ENCODE measurements at places on chromosomes 1 and 21.

GRCh38 chr1:147834181-147834580 is 68.4 kb upstream of the GJA8 start:
- DNase-seq = no peak

- no peak for DNase-seq
These were observed 22.6 kb downstream of the TTC4 start for GRCh38 chr1:54738244-54738643.

- DNase-seq = peak; percentile 22
These were observed 12.1 kb downstream of the CENPF start for GRCh38 chr1:214615109-214615508.

GRCh38 chr1:56202186-56202585 is 377.2 kb downstream of the PLPP3 start:
- DNase-seq = no peak

GRCh38 chr1:67143966-67144365 is 9.2 kb upstream of the C1orf141 start:
- DNase-seq = no peak

- no peak for DNase-seq
These were observed 72.2 kb downstream of the CACHD1 start for GRCh38 chr1:64542118-64542517.

- no peak for DNase-seq
These were observed 2.5 kb upstream of the TRAPPC3 start for GRCh38 chr1:36151845-36152203.

DNA sequence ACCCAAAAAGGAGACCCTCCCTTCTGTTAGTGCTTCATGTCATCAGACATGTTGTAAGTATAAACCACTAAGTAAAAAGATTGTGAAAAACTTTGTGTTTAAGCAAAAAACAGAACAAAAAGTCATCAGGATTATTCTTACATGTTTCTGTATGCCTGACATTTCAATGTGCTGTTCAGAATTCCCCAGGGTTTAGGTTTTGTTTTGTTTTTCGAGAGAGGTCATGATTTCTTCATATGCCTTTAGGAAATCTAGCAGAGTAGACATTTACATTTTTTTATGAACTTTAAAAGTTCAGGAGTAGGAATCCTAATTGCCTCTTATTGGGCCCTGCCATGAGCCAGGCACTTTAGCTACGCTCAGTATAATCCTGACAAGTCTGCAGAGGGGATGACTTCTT is 85.3 kb downstream of the VPS13D start:
- no peak for DNase-seq

DNA sequence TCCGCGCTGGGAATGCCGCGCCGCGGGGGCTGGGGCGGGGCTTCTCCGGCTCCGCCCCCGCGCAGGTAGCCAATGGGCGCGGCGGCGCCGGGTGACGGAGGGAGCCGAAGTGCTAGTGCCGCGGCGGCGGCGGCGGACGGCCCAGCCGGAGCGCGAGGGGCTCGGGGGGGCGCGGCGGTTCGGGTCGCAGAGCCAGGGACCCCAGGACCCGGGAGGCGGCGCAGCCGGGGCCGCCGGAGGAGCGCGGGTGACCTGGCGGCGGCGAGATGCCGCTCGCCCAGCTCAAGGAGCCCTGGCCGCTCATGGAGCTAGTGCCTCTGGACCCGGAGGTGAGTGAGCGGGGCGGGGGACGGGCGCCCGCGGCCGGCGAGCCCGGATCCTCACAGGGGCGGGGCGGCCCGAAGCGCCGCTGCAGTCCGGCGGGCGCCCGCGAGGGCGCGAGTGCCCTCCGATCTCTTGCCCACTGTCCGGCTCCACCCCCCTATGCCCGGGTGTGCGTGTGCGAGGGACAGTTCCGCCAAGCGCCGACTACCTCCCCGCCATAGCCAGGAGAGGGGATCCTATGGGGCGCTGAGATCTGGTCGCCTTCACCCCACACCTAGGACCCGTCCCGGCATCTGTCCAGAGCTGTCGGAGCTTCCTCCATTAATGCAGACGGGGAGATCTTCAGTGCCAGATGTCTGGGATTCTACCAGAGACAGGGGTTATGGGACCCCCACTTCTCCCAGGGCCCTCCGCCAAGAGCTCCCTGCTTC is at the start of gene RPS6KA1:
Gene RPS6KA1, plus strand, starts transcription at position 107 of the 755 bp plus-strand sequence. Its CDS starts 160 bp downstream, at position 267.
- peak; percentile 9 for DNase-seq

GRCh38 chr1:107767156-107767582 is 197.8 kb downstream of the VAV3 start:
- DNase-seq = no peak

- no peak for DNase-seq
These were observed 289.4 kb upstream of the FMN2 start for GRCh38 chr1:239802275-239802674.

DNA sequence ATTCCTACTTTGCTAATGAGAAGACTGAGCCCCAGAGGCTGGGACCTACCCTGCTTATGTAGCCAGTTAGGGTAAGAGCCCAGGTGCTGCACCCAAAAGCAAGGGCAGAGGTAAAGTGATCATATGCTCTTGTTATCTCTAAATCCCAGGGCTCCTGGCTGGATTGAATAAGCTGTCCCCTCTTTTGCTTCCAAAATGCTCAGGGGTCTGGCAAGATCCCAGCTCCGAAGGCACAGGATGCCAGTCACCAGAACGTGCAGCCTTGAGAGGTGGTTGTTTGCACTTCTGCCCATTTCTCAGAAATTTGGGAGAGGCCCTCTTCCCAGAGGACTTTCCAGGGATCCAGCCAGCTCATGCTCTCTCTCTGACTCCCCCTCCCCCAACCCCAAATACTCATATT is 142.4 kb upstream of the TMEM51 start:
- no peak for DNase-seq

DNA sequence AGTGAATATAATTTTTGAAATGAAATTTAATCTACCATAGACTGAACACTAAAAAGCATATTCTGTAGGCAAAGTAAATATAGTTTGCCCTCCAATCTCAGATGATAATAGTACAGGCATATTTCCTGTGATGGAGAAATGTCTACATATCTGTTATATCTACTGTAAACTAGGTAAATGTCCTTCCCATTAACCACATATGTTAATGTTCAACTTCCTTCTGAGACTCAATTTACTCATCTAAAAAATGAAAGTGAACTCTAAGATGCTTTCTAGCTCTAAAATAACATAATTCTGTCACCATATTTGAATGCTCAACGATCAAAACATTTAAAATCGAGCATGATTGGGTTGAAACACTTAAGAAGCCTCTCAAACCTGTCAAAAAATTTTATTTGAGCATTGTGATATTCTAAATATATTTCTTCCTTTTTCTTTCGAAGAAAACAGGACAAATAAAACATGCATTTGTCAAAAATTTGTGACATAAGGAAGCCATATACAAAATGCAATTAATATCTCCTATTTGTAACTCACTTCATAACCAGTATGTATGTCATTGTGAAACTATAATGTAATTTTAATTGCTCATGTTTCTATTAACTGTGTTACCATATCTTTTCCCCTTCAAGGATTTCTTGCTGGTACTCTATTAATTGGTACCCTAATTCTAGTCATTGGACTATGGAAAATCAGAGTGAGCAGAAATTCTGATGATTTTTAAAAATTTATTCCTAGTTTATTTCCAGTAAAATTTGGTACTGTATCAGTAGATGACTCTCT is 34.2 kb downstream of the CD55 start:
- DNase-seq = no peak

- peak; percentile 73 for DNase-seq
These were observed 47.8 kb downstream of the GPR88 start for GRCh38 chr1:100585786-100586185.

GRCh38 chr1:172373864-172374263 is 46.6 kb upstream of the C1orf105 start:
- peak; percentile 43 for DNase-seq

DNA sequence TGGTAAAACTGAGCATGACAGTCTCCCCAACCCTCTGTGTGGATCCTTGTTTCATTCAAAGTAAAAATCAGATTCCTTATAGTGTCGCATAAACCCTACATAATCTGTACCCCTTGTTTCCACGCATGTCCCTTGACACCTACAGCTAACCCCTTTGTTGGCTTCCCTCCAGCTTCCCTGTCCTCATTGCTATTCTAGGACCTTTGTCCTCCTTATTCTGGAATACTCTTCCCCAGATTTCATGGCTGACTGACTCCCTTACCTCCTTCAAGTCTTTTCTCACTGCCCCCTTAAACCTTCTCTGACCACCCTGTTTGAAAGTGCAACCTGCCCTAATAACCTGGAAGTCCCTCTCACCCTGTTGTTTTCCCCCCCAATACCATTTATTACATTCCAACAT is 4.0 kb downstream of the RNF11 start:
- no peak for DNase-seq

- DNase-seq = peak; percentile 15
These were observed 96.9 kb downstream of the COP1 start for GRCh38 chr1:176110203-176110602.

DNA sequence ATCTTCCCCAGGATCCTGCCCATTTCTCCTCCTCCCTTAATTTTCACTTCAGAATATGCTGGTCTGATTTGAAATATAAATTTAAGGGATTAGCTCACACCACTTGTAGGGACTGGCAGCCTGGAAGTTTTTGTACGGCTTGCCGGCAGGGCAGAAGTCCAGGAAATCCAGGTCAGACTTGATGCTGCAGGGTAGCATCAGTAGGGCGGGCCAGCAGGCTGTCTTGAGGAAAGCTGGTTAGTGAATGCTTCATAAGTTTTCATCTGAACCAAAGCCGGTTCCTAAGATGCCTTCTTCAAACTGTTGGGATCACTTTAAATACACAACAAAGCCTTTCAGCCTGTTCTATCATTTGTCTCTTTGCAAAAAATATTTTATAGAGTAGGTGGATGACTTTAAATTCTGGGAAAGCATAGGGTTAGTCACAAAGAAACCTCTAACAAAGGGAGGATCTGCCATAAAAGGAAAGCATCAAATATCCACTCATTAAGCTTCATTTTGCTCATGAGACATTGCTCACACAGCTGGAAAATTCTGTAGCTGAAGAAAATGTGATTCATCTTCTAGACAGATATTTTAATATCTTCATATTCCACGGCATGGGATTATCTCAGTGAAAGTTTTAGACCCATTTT is 90.7 kb upstream of the GFI1 start:
- peak; percentile 40 for DNase-seq

All from astrocyte of the spinal cord (primary cell).